ENCODE measurements at places on chromosomes 12 and 14.

GRCh38 chr12:130177635-130178242, 15.5 kb downstream of the FZD10 start:
- DNase-seq = no peak

DNA sequence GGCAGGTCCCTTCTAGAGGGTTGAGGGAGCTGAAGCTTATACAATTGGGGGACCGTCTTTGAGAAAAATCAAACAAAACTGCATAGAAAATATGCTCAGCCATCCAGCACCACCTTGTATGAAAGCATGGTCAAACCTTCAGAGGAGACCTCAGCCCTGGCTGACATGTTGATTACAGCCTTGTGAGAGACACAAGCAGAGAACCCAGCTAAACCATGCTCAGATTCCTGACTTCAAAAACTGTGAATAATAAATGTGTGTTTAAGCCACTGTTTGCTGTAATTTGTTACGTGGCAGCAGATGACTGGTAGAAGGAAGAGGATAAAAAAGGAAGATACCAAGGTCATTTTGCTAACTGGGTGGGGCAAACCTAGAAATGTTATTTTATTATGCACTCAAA, 115.7 kb downstream of the NUAK1 start:
- no peak for DNase-seq

DNA sequence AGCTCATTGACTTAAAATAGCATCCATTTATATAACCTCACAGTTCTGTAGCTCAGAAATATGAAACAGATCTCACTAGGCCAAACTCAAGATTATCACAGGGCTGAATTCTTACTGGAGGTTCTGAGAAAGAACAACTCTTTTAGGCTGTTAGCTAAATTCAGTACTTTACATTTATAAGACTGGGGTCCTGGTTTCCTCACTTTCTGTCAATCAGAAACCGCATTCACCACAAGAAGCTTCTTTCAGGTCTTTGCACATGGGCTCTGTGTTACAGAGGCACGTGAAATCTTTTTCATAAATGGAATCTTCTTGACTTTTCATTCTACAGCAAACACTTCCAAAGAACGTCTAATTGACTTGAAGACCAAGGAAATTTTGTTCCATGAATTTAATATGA, 876.3 kb upstream of the FOXG1 start:
- DNase-seq = no peak

- DNase-seq = peak; percentile 40
These were observed 279.3 kb upstream of the DDHD1 start for GRCh38 chr14:53432378-53432802.

DNA sequence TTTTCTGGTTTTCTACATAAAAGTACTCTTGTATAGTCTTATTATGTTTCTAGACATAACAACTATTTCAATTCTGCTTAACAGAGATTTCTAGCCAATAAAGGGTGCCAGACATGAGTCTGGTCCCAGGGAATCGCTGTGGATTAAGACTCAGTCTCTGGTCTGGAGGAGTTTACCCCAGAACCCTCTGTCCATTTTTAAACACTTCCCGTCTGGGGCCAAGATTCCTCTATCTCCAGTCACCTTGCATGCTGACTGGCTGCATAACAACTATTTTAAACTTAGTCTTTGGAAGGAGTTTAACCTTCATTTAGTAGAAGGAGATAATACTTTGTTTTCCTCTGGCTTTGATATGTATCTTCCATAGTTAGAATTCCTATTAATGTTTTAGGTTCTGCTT, 163.1 kb upstream of the IFNG-AS1 start:
- DNase-seq = no peak

DNA sequence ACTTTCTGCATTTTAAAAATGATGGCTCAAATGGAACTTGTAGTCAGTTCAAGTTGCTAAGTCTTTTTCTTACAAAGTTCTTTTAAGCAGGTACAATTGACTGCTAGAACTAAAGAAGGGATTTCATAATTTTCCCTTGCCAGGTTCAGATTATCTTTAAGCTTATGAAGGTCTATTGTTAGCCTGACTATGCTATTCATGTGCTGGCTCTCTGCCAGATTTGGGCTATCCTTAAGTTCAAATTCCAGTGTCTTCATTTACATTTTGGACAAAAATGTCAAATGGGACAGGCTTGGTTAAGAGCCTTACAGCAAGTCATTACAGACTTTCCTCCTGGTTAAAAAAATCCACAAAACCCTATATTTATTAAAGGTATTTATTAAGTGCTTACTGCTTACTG, 42.3 kb downstream of the INSM2 start:
- no peak for DNase-seq

- no peak for DNase-seq
These were observed 13.8 kb upstream of the BEGAIN start for GRCh38 chr14:100601064-100601463.

DNA sequence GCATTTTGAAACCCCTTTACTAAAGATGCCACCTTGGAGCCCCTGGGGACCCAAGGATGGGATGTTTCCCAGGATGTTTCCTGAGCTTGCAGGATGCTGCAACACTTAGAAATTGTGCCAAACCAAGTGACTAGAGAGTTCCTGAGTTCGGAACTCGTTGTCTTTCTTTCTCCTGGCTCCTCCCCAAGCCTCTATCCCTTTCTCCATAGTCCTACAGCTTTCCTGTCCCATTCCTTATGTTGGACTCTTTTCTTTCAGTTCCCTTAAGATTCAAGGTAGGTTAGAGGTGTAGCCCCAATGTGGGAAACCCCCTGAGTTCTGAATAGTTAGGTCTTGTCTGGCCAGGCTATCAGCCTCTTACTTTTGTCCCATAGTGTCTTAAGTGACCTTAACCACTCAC, 1.4 kb upstream of the KIF5A start:
- DNase-seq = no peak

DNA sequence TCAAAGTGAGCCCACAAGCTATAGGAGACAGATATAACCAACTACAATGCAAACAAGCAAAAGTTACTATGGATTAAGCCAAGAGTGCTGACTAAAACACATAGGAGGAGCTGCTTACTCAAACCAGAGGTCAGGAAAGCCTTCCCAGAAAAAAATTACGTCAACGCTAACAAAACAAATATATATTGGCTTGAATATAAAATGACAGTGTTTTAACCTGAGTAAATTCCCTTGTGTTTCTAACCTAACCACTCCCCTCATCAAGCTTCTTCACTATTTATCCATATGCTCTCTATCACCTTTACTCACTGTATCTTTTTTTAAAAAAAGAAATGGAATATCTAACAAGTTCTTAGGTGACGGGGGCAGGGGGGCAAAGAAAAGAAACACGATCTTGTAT, 115.9 kb downstream of the MED13L start:
- no peak for DNase-seq

DNA sequence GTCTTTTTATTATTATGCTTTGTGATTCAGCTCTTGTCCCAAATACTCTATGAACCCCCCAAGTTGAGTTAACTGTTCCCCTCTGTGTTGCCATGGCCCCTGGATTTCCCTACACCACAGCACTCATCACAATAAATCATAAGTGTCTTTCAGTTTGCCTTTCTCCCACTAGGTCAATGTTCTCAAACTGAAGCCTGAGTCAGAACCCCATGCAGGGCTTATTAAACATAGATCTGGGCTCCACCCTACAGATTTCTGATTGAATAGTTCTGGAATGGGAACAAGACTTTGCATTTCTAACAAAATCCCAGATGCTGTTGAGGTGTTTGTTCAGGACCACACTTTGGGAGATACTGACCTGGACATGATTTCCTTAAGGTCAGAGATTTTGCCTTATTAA, 199.4 kb downstream of the TBX5 start:
- DNase-seq = no peak

GRCh38 chr12:2366711-2367110, 313.9 kb downstream of the CACNA1C start:
- no peak for DNase-seq
